ENCODE measurements at places on chromosomes 4 and X.
A peak's percentile ranks its signal among the peaks of the same experiment; 100 is the strongest.

GRCh38 chrX:23570674-23571343, 96.5 kb upstream of the PRDX4 start:
- no peak for DNase-seq

DNA sequence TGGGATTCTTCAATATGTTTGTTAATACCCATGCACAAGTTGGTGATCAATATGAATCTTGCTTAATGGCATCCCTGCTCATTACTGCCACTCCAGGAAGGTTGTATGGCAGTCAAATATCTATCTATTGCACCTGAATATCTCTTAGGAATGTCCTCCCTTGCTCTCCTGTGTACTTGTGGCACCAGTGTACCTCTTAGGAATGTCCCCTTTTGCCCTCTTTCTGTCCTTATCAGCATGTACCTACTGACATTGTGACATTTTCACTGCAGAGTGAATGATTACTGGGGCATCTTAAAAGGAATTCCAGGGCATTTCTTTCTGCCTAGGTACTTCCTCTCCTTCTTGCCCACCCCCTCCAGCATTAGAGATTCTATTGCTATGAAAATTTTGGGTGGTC, 163.8 kb upstream of the CENPE start:
- no peak for DNase-seq

DNA sequence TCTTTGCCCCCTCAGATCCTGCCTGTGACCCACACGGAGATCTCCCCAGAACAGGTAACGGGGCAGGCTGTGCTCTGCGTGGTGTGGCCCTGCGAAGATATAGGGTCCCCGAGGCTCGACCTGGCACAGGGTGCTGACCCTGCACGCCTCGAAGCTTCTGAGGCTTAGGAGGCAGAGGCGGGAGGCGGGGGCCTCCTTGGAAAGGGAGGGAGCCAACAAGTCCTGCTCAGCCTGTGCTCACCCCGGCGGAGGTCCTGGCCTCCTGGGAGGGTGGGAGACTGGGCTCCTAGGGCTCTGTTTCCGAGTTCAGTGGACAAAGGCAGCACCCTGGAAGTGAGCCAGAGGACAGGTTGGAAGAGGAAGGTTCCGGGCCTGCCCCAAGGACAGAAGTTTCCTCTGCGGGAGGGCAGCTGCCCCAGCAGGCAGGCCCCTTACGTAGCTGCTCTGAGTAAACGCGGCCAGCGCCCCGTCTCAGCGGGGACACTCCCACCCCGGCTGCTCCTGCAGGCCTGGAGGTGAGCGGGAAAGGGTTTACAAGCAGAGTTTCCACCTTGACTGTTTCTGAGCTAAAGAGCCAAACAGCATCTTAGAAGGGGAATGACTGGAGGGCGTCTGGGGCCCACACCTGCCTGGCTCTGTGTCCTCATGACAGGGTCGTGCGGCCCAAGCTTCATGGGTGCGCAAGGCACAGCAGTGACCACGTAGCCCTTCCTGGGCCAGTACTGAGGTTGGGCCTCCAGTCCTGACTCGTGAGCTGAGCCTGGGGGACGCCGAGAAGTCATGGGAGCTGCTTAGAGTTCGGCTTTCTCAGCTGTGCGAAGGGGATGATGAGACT, 16.1 kb downstream of the TMEM175 start:
- DNase-seq, result no peak

DNA sequence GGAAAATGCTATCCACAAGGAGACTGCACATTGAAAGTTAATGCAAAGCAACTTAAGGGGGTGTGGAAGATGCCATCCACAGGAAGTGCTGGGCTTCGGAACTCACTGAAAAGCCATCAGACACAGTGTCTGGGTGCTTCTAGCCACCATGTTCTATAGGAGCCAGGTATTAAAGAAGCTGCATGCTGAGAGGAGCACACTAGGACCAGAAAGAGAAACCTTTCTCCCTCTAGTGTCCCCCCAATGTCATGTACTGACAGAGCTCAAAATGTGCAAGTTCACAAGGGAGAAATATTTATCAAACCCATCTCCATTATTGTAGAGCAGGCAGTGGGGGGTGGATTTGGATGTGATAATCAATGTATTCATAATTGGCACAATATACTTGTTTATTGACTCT, 510.9 kb downstream of the GRID2 start:
- no peak for DNase-seq

DNA sequence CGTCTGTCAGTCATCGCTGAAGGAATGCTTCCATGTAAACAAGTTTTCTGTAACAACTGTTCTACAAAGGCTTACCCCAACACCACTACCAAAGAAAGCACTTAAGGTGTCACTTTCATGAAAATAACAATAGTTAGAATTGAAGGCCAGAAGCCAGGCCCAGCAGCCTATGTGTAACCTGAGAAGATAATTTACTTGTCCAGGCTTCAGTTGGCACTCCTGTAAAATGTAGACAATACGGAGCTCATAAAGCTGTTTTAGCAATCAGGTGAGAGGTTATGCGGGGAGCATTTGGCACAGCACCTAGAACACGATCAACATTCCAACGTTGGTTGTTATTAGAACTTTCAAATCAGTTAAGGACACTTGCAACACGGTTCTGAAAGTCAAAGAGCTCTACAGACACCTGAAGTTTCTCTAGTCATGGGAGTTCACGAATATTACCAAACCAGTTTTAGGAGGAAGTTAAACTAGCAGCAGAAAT, 15.7 kb downstream of the ADGRA3 start:
- DNase-seq, result no peak

- DNase-seq, result peak; percentile 98
Measured at GRCh38 chr4:128776794-128777216, 32.7 kb upstream of the JADE1 start.

GRCh38 chrX:39616098-39616729, 481.5 kb downstream of the BCOR start:
- no peak for DNase-seq

DNA sequence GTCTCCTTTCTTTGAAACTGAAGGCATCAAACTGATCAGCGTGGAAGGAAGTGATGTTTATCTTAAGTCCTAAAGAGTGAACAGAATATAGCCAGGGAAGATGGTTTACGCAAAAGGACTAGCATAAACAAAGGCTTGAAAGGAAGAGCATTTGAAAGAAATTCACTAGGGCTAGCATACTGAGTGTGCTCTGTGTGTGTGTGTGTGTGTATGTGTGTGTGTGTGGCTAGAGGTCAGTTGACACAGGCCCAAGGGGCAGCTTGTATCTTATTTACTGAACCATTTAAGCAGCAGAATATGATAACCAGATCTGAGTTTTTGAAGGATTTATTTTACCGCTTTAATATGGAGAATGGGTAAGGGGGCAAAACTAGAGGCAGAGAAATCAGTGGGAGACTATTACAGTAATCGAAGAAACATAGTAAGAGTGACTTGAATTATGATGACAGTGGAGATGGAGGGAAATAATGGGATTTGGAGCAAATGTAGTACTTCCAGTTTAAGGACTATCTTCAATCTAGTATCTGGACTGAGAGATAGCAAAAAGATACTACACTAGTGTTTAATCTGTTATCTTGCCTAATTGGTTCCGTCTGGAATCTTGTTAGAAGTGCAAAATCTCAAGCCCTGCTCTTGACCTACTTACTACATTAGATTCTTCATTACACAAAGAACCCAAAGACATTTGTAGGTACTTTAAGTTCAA, 36.9 kb downstream of the CEP44 start:
- DNase-seq, result no peak

Measured in skeletal muscle cell (primary cell).